ENCODE measurements at places on chromosomes 7 and 10.

DNA sequence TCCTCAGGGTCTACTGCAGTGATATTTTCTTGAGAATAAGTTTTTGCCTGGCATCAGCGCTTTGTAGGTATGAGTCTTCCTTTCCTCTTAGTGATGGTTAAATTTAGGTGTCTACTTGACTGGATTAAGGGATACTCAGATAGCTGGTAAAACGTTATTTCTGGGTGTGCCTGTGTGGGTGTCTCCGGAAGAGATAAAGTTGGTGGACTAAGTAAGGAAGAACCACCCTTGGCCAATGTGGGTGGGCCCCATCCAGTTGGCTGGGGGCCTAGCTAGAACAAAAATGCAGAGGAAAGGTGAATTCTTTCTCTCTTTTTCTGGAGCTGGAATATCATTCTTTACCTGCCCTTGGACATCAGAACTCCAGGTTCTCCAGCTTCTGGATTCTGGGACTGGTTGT, 138.8 kb downstream of the ADCYAP1R1 start:
- DNase-seq = no peak

GRCh38 chr10:86451604-86451960, 70.0 kb downstream of the WAPL start:
- DNase-seq = no peak

GRCh38 chr10:82691211-82691610, 816.2 kb downstream of the NRG3 start:
- DNase-seq = no peak

DNA sequence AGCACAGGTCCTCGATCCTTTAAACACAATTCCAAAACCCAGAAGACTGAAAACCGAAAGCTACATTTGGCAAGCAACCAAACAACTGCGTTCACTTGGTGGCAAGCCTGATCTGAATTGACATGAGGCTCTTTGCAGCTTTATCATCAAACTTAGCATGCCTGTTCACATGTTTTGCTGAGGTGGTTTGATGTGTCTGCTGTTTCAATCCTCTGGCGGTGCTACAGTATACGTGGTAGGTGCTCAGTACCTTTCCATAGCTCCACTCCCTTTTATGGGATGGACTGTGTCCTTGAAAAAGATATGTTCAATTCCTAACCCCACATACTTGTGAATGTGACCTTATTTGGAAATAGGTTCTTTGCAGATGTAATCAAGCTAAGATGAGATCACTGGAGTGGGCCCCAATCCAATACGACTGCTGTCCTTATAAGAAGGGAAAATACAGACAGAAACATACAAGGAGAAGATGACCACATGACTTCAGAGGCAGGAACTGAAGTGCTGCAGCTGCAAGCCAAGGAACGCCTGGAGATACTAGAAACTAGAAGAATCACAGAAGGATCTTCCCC, 33.4 kb downstream of the CCDC6 start:
- DNase-seq = peak; percentile 29

DNA sequence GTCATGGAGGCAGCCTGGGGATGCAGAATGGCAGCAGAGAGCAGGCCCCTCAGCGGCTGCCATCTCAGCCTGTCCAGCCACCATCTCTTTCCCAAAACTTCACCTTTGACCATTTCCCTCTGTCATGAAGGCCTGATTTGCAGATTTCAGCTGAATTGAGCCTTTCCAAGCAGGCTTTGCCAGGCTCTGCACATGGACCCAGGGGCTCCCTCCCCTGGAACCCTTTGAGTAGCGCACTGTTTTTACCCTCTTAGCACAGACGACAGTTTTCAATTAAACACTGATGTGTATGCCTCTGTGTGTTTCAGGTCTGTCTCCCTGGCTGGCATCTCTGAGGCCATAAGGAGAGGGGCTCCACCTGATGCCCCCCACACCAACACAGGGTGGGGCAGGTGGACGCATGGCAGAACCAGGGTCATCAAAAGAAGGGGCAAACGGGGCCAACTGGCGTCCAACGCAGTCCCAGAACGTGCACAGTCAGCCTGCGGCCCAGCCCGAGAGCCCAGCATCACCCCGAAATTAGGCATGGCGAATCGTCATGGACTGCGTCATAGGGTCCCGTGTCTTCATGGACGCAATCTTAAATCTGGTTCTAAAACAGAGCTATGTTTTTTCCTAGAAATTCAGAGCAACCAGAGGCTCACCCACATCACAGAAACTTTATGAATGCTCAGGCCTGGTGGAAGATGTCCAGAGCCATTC, 185.0 kb upstream of the TCERG1L start:
- no peak for DNase-seq

DNA sequence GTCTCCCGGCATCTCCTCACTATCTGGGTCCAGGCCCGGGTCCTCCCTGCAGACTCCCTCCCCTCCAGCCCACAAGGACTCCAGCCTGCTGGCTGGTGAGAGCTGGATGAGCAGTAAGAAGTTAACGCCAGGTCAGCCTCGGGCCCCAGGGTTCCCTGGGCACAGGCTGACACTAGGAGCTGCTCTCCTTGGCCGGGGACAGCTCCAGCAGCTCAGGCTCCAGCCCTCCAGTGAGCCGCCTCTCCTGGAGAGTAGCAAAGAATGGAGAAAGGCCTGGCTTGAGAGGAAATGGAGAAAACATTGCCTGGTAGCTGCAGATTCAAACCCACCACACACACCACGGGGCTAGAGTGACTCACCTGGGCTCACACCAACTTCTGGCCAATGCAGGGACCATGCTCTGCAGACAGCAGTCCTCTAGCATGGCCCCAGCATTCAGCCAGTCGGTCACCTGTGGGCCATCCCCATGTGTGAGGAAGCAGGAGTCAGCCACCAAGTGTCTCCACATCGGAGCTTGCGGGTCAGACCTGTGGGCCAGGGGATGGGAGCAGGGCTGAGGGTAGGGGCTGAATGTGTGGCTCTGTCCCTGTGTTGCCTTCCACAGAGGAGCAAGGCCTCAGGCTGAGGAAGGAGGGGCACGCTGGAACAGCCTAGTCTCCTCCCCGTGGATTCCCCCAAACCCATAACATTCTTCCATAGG, 6.5 kb downstream of the SAP25 start:
- DNase-seq = no peak

GRCh38 chr7:133815611-133816210, 311.4 kb upstream of the LRGUK start:
- DNase-seq = no peak

GRCh38 chr10:119055472-119055871, 25.1 kb downstream of the EIF3A start:
- DNase-seq = no peak

- DNase-seq = no peak
Observed at GRCh38 chr10:62687230-62687748, 117.2 kb upstream of the ADO start.

- no peak for DNase-seq
Observed at GRCh38 chr7:105105579-105105978, 91.6 kb downstream of the KMT2E start.

DNA sequence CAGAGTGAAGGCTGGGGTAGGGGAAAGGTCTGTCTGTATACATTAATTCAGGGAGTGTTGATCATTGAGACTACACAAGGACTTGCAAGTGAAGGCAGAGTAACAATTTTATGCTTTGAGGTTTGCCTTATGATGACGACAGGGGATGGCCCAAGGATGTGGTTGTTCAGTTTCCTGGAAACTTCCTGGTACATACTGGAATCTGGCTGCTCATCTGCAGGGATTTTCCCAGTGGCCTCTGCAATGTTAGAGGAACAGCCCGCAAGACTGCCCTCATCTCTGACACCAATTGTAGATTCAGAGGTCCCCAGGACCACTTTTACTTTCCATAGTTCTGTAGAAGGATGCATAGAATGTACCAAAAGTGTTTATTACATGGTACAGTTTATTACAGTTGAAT, 189.6 kb downstream of the TMEM178B start:
- no peak for DNase-seq

DNA sequence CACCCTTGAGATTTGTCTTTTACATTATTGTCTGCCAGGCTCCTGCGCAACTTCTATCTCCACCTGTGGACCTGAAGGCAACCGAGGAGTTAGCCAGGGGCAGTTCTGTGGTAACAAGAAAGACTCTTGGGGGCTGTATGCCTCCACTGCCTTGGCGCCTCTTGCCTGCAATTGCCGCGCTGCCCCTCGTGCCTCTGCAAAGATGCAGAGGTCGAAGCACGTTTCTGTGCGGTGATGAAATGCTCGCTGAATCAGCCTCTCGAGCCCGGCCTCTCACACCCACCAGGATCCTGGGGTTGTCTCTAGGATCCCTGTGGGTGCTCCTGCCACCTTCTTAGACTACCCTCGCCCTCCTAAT, 486 bp upstream of the LHFPL3 start:
- DNase-seq = no peak

DNA sequence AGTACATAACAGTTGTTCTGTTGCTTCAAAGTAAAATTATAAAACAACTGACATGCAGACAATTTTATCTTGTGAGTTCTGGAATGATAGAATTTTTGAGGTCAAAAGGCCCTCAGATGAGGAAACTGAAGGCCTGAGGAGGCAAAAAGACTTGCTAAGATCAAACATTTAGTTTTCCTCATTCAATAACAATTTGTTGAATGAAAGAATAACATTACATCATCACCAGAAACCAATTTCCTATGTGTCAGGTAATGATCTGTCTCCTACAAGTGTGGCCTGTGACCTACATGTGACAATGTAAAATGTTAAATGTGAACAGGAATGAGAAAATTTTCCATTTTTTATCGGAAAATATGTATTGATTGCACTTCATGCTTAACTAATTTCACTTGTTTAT, 16.6 kb upstream of the ASB4 start:
- no peak for DNase-seq

- no peak for DNase-seq
Observed at GRCh38 chr7:48416327-48416908, 245.2 kb downstream of the ABCA13 start.

DNA sequence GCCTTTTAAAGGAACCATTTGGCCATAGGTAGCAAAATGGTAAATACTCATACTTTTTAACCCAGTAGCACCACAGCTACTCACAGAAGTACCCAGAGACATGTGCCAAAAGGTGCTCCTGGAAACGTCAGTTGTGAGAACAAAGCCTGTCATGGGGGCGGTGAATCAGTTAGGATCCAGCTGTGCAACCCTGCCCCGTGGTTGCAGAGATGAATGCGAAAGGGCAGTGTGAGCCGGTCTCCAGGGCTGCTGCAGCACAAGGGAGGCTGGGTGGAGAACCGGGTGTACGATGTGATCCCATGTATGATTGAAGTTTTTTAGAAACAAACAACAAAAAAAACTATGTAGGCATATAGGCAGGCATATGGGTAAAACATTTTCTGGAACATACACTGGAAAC, 1.3 kb upstream of the LRRC18 start:
- no peak for DNase-seq

GRCh38 chr10:17563452-17563851, 53.7 kb downstream of the HACD1 start:
- no peak for DNase-seq

DNA sequence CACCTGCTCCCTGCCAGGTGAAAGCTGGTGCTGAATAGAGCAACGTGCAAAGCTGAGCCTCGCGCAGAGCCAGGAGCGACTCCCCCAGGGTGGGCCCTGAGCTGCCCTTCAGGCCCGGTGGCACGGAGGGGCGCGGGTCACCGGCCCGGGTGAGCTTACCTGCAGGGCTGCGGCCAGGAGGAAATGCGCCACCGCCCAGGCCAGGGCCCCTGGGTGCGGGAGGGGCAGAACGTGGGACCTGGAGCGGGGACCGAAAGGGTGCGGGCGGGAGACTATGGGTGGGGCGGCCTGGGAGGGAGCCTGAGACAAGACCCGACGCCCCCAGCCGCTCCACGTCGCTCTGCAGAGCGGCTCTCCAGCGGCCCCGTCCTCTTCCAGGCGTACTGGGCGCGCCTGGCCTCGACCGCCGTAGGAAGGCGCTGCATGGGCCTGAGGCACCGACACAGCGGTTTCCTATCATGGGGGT, 122.1 kb downstream of the BTAF1 start:
- no peak for DNase-seq

- DNase-seq = no peak
Observed at GRCh38 chr10:77228559-77228958, 409.0 kb downstream of the KCNMA1 start.

GRCh38 chr7:90706072-90706716, 110.1 kb downstream of the CDK14 start:
- DNase-seq = no peak

GRCh38 chr10:49419005-49419404, 23.1 kb upstream of the DRGX start:
- no peak for DNase-seq

GRCh38 chr7:52764492-52765169, 270.8 kb upstream of the POM121L12 start:
- no peak for DNase-seq

DNA sequence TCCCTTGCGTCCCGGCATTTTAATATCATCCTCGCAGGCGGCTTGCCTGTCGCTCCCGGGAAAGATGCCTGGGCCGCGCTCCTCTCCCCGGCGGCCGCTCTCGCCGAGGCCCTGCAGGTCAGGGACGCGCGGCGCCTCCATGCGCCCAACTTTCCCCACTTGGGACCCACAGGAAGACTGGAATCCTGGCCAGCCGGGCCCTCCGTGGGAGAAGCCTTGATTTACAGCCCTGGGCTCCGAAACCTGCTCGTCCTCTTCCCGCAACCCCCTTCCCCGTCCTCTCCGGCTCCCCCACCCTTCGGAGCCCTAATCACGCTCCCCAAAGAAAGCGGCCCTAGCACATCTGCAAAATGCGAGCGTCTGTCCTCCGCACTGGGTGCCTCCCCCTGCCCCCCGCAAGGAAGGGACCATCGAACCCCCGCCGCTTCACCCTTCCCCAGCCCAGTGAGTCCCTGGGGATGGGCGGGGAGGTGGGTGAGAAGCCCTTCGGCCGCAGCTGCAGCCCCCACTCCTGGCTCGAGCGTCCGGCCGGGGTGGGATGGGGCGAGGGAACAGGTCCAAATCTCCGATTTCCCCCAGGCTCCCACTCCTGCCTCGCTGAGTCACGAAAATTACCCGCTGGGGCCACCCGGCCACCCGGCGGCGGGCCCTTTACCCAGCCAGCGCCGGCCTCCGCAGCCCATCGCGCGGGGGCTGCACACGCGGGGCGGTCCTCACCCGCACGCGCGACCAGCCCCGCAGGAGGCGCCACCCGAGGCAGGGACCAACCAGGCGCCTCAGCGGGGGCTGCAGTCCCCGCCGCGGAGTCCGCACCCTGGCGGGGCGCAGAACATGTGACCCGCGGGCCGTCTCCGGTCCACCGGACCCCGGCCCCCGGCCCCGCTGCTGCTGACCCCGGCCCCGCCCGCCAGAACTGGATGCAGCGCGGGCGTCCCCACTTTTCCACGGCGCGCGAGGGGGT, 695 bp downstream of the HSPA12A start:
- DNase-seq = no peak

Measured in GM12865 (cell line).